GM13977 (cell line): ENCODE measurements at places on chromosomes 1 and 21.

GRCh38 chr1:91846007-91846638 lies 39.8 kb downstream of the TGFBR3 start:
- no peak for DNase-seq

- no peak for DNase-seq
These were observed 6.3 kb downstream of the NME7 start for GRCh38 chr1:169361281-169361680.

- DNase-seq, result no peak
These were observed 69.5 kb downstream of the PDE9A start for GRCh38 chr21:42722808-42723473.

- peak; percentile 50 for DNase-seq
These were observed 1.2 kb downstream of the OLIG2 start for GRCh38 chr21:33026878-33027400.

- DNase-seq, result no peak
These were observed 45.0 kb upstream of the HOOK1 start for GRCh38 chr1:59769736-59770095.

DNA sequence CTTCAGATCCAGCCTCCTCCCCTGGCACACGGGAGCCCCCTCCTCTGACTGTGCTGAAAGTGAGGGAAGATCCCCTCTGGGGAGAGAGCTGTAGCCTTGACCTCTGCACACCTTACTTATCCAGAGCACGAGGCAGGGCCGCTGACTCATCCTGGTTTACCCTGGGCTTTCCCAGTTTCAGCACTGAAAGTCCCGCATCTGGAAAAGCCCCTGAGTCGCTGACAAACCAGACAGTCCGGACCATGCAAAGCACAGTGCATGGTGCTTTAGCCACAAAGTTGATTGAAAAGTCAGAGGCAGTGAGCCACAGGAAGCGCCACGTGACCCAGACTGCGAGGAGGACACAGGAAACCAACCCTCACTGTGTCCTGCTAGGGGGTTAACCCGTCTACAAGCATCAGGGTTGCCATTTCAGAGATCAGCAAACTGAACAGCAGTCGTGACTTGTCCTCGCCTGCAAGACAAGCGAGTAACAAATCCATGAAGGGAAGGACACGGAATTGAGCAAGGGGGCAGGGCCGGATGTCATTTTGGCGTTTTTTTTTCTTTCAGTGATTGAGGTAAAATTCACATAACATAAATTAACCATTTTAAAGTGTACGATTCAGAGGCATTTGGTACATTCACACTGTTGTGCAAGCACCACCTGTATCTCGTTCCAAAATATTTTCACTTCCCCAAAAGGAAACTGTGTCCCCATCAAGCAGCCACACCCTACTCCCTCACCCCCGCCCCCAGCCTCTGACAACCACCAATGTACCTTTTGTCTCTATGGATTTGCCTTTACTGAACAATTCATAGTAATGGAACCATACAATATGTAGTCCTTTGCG lies 19.9 kb upstream of the IFNGR2 start:
- peak; percentile 64 for DNase-seq
